ENCODE measurements at places on chromosomes 5 and 9. TPM values are rescaled to one million over a fixed set of nuclear protein-coding genes. Genes with fewer than 3 reads are reported as not detected.

ECSCR gene
- not detected for total RNA-seq

DAB2 gene
- 9.2 TPM for total RNA-seq

NPR3 gene
- 20.7 TPM for total RNA-seq

DIAPH1 gene
- 106 TPM for total RNA-seq

RABGAP1 gene
- 13.9 TPM for total RNA-seq

PGM5 gene
- not detected for total RNA-seq

ESM1 gene
- not detected for total RNA-seq

RALGDS gene
- 27.2 TPM for total RNA-seq

SNCB gene
- total RNA-seq: 0.96 TPM

TLX3 gene
- total RNA-seq: not detected

MVB12B gene
- 5.8 TPM for total RNA-seq

ARID3C gene
- total RNA-seq: not detected

OMD gene
- total RNA-seq: not detected

DIPK1B gene
- 9.4 TPM for total RNA-seq

CDC23 gene
- 21.5 TPM for total RNA-seq
